ENCODE measurements at places on chromosomes 7 and 10. TPM values are rescaled to one million over a fixed set of nuclear protein-coding genes. Genes with fewer than 3 reads are reported as not detected.

The RAPGEF5 gene
- 200 TPM for total RNA-seq

The CDC14C gene
- not detected for total RNA-seq

The SLC18A2 gene
- 0.37 TPM for total RNA-seq

The ANXA8 gene
- total RNA-seq = 0.22 TPM

The VIPR2 gene
- total RNA-seq = 0.68 TPM

The ELFN1 gene
- 2.5 TPM for total RNA-seq

The MRC1 gene
- total RNA-seq = 370 TPM

The ANKRD2 gene
- total RNA-seq = not detected

The CDHR1 gene
- total RNA-seq = 9.7 TPM

The AIMP2 gene
- 21.2 TPM for total RNA-seq

The MARVELD1 gene
- total RNA-seq = 11.5 TPM

The TMEM139 gene
- 0.64 TPM for total RNA-seq

The ZCCHC24 gene
- 28.6 TPM for total RNA-seq

The PRKG1 gene
- total RNA-seq = 7.9 TPM

The NKX1-2 gene
- not detected for total RNA-seq

The PON3 gene
- total RNA-seq = 2.0 TPM

The NUTM2A gene
- total RNA-seq = 4.9 TPM

The SDK1 gene
- 32.0 TPM for total RNA-seq

The NYAP1 gene
- 2.1 TPM for total RNA-seq

The LIPM gene
- not detected for total RNA-seq

The NEUROD6 gene
- not detected for total RNA-seq

The PPIF gene
- total RNA-seq = 78.1 TPM

Data from spleen (tissue), 13 donors.